Stimulated activated CD4-positive, alpha-beta T cell treated with anti-CD3 and anti-CD28 coated beads, Interleukin-1b, Interleukin-23, amount 100 ng/mL, for 48 hours (primary cell): ENCODE measurements at places on chromosomes 12 and 14.

GRCh38 chr12:104424955-104425354 is 31.8 kb upstream of the CHST11 start:
- DNase-seq: no peak

DNA sequence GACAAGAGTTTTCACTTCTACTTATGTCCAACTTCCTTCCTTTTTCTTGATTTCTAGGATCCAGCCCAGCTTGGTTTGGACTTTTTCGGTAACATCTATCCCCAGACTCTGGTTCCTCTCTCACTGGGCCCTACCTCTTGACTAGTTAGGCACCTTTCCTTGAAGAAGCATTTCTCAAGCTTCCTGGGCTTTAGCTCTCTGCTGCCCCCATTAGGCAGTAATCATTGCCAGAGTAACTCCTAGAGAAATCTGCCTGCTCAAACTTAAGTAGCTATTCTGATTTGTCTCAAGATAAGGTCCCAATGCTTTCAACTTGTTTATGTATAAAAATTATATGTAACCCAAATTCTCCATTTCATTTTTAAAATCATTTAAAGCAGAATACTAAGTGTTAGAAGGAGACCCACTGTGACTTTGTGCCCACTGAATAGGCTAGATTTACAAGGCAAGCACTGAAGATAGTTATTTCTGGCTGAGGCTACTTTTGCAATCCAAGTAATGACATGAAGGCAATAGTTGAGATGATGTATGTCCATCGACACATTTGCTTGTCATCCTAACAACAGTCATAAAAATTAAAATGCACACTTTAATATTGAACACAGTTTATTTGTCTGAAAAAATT is 275.0 kb upstream of the G2E3 start:
- DNase-seq: no peak

DNA sequence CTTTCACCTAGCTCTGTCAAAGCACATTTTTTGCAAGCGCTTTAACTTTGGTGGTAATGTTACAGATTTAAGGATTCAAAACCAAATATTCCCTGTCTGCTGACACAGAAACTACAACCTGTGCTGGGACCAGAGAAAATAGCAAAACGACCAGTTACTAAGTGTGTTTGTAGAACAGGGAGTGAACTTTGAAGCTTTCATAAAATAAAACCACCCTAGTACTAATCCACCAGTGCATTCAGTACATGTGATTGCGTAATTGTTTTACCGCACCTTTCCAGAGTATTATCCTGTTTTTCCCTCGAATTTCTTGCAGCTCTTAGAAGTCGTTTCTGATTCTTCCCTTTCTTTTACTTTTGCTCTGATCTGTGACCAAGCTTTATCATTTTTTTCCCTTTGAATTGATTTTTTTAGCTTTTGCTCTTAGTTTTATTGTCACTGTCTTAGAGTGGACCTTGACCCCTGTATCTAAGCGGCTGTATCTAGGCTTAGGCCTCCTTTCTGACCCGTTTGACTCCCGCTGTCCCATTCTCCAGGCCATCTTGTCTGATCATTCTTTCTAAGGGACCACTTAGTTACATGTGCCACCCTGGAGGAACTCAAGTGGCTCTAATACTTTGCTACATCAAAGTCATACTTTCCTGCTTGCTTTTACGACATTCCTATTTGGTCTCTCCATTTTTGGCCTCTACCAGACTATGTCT is 429.4 kb downstream of the PCNX1 start:
- DNase-seq: no peak

GRCh38 chr12:6540181-6540877 is 6.0 kb downstream of the GAPDH start:
- peak; percentile 52 for DNase-seq

DNA sequence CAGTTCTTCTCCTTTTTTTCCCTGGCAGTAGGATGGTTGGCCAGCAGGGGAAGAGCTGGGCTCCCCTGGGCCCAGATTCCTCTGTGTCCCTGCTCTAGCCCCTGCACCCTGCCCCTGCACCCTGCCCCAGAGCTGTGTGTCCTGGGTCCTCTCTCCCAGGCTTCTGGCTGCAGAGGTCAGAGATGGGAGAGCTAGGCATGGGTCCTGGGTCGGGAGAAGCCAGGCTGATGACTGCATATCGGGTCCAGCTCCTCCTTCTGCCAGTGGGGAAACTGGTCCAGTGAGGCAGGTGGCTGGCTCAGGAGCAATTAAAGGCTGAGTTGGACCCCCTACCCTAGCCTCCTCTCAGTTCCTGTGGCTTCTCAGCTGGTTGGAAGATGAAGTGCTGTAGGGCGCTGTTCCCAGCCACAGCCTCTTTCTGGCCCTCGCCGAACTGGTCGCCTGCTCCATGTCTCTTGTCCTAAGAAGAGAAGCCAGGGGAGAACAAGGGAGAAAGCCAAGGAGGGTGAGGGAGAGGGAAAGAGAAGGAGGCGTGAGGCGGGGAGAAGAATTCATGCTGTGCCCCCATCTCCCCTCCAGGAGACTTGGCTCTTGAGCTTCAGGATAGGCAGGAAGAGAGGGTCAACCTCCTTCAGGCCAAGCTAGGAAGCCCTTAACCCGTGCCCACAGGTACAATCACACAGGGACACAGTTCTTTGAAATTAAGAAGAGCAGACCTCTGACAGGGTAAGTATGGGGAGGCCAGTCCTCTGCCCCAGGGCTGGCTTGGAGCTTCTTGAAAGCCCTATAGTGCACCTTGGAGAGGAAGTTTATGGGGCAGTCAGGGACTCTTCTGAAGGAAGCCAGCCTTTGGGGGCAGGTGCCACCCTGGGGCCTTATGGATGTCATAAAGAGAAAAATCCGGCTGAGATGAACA is 9.5 kb downstream of the VASH1 start:
- no peak for DNase-seq

DNA sequence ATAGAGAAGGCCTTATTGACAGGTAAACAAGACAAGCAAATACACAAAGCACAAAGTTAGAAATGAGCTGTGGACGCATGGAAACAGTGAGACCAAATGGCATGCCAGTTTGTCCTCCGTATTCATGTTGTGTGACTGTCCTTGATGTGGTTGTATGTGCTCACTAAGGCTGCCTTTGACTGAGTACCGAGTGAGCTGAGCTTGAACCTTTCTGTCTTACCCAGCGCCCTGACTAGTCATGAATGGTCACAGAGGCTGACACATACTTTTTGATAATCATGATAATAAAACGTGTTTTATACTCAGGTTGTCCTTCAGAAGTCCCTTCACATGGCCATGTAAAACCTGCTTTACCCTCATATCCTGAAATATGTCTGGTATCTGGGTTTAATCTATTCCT is 553 bp upstream of the CATSPERB start:
- peak; percentile 23 for DNase-seq

DNA sequence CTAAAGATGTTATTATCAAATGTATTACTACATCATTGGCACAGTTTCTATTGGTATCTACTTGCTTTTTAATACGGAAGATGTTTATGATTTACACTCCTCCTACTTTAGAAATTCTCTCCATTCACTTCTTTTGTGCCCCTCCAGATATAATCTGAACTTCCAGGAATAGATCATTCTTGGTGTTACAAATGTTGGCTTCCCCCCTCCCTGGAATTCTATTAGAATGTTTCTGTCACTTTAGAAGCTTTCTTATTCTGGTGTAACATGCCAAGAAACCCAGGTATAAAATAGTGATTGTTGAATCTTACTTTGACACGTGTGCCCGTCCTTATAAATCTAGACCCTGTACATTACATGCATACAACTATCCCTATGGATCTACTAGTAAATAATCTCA is 1.2 kb upstream of the WDR20 start:
- DNase-seq: no peak

- no peak for DNase-seq
Measured at GRCh38 chr12:107356937-107357295, 263.6 kb upstream of the CRY1 start.

GRCh38 chr14:101862177-101862576 is 100.7 kb downstream of the PPP2R5C start:
- no peak for DNase-seq

DNA sequence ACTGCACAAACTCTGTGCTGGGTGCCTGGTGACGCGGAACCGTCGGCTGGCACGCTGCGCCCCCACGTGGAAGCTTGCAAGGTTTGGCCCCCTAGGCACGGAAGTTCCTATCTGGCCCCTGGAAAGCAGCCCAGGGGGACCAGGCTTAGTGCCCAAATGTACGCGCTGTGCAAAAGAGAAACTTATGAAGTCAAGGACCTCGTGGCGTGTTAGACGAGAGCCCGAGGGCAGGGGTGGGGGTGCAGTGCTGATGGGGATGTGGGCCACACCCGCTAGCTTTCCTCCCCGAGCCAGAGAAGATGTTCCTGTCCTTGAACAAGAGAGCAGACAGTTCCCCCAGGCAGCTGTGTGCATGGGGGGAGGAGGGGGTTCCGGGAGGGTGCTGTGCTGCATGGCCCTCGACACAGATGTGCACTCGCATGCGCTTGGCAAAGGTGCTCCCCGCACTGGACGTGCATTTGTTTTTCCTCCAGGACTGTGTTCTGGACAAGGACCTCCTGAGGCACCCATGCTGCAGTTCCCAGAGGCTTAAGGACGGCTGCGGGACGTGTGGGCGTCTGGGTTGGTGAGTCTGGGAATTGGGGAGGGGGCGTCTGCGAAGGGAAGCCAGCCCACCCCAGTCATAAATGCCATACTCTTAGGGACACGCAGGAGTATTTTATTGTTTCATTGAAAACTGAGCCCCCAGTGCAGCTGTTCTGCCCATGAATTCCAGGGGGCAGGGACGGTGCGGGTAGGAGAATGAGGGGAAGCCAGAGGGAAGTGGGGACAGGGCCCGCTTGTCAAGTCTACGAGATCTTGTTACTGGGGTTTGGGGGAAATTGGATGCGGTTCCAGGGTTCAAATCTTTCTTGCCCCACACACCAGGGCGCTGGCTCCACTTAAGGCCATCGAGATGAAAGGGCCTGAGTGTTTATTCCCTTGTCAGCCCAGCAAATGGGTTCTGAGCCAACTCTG is 80.0 kb downstream of the NTF3 start:
- peak; percentile 4 for DNase-seq

- no peak for DNase-seq
Measured at GRCh38 chr12:49549735-49550692, 11.2 kb downstream of the KCNH3 start.

DNA sequence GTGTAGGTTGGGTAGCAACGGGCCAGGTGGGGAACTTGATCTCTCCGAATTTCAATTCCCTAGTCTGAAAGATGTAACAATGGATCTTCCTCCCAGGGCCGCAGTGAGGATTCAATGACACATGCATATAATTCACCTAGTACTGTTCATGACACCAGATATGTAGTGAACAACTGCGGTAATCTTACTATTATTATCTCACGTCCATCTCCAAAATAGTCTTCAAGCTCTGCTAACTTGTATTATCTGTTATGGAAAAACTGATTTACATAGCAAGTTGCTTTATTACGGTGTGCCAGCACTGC is 26.4 kb downstream of the MOK start:
- no peak for DNase-seq

- DNase-seq: no peak
Measured at GRCh38 chr12:105933671-105934665, 204.8 kb downstream of the NUAK1 start.

- DNase-seq: peak; percentile 69
Measured at GRCh38 chr14:106586098-106586704, 1059.8 kb downstream of the TMEM121 start.

GRCh38 chr12:116975779-116976393 is 65.1 kb downstream of the FBXW8 start:
- no peak for DNase-seq

GRCh38 chr12:106150555-106150954 is 11.8 kb upstream of the NUAK1 start:
- no peak for DNase-seq

DNA sequence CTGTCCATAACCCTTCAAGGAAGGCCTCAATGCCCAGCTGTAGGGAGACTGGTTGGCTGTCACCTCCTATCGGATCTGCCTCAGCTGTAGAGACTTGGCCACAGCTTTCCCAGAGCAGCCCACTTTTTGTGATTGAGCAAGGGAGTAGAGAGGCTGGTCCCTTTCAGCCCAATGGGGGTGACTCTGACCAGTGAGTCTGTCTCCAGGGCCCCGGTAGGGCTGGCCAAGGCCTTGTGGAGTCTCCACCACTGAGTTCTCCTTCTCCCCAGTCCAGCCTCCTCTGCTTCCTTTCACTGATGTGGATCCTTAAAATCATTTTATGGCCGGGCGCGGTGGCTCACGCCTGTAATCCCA is 14.5 kb upstream of the HPD start:
- DNase-seq: no peak

GRCh38 chr12:55172686-55173085 is 46.5 kb downstream of the OR9K2 start:
- DNase-seq: no peak

DNA sequence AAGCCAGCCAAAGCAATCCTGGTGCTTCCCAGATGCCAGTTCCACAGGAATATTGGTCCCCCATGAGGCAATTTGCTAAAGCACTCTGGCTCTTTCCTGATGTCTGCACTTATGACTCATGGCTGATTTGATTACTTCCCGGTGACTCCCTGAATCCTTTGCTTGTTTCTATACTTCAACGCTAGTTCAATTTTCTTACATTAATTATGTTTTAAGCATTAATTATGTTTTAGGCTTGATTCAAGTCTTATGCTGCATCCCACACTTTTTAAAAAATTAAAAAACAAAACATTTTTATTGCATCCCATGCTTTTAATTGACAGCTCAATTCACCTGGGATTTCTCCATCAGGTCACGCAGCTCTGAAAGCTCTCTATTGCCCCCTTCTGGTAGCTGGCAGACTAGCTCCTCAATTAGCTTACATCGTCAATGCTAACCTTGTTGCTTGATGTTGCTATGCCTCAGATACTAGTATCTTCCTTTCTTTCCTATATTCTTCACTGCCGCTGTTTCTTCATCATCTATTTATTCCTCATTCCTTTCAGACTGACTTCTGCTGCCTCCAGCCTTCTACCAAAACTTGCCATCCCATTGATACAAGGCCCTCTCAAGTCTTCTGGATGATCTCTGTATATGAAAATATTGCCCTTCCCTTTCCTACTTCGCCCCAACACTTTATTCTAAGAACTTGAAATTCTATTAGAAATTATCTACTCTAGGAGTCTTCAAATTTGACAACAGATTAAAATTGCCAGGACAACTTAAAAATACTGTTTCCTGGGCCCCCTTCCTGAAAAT is 32.0 kb downstream of the TSHR start:
- peak; percentile 55 for DNase-seq
